ENCODE measurements at places on chromosomes 3 and 15.
A peak's percentile ranks its signal among the peaks of the same experiment; 100 is the strongest.

DNA sequence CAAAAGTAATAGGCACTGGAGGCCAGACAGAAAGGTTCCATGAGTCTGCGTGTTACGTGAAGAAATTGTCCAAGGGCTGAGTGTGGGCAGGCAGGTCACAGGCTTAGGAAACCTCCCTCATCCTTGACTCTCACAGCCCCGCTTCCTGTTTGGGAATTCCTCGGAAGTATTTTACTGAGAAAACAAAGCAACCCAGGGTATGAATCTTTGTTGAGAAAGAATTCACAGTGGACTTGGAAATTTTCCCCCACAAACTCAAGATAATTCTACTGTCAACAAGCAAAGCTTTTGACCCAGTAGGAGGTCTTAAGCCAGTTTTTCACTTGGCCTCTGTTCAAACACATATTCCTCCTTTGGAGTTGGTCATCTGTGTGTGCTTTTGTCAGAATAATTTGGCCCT, 377.1 kb upstream of the TPM1 start:
- H3K4me3 ChIP-seq: no peak overlapping the region
- no peaks in the 10 kb centered on the region for H3K36me3 ChIP-seq
- no peak for DNase-seq
- H3K4me1 ChIP-seq: no peaks in the 10 kb centered on the region

DNA sequence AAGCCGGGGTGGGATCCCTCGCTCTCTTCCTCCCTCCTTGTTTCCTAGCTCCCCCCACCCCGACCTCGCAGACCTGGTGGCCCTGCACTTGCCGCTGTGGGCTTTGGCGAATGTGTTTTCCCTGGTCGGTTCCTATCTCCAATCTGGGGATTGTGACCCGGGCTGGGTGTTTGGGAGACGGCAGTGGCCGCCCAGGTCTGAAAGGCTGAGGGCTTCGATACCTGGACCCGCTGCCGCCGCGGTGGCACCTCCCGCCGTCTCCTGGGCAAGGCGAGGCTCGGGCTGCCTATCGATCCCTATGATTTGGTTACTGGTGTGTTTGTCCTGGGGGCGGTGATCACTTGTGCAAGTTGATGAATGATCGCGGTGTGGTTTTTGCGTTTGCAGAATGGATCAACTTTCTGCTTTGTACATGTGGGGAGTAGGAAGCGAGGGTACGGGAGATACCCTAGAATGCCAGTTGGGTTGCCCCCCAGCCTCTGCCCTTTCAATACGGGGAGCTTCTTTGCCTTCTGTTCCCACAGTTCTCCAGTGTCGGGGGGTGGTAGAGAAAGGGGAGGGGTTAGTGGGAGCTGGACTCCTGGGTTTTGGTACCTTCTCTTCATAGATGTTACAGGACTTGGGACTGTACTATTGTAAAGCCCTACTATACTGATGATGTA, 3.0 kb downstream of the BBX start:
- peak overlapping the region; percentile 89 for H3K27ac ChIP-seq
- DNase-seq: peak; percentile 39
- peaks cover 11% of the 10 kb centered on the region for H3K4me1 ChIP-seq
- peak overlapping the region; percentile 91 for H3K4me3 ChIP-seq
- peaks cover 32% of the 10 kb centered on the region for H3K36me3 ChIP-seq
- H3K27me3 ChIP-seq: no peaks in the 10 kb centered on the region

- no peaks in the 10 kb centered on the region for H3K36me3 ChIP-seq
- no peak overlapping the region for H3K4me3 ChIP-seq
- DNase-seq: no peak
- no peaks in the 10 kb centered on the region for H3K27me3 ChIP-seq
Measured at GRCh38 chr3:171646357-171647133, 163.7 kb downstream of the PLD1 start.

- DNase-seq: no peak
- peaks cover 17% of the 10 kb centered on the region for H3K4me1 ChIP-seq
- no peak overlapping the region for H3K27ac ChIP-seq
- no peak overlapping the region for H3K4me3 ChIP-seq
Measured at GRCh38 chr3:52524258-52524751, 9.4 kb downstream of the NT5DC2 start.

GRCh38 chr3:55690726-55691125, 203.6 kb upstream of the WNT5A start:
- no peaks in the 10 kb centered on the region for H3K4me1 ChIP-seq
- H3K27ac ChIP-seq: no peak overlapping the region
- no peak for DNase-seq
